ENCODE measurements at places on chromosomes 6 and 20. TPM values are rescaled to one million over a fixed set of nuclear protein-coding genes. Genes with fewer than 3 reads are reported as not detected.

DNA sequence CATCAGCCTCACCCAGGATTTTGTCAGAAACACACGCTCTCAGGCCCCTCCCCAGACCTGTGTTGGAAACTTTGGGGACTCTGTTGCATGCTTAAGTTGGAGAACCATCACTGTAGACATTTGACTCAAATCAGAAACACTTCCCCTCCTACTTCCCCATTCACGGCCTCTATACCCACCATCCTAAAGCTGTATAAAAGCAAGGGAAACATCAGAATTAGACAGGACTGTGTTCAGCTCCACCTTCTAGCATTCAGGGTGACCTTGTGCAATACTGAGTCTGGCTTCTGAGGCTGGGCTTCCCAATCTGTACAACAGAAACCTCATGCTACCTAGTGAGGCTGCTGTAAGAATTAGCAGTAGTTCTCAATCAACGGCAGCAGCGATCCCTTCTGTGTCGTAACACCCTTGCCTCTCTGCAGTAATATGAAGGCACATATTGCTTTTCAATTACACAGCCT lies 252.3 kb downstream of the LY86 start:
- no peak for DNase-seq
- H3K27me3 ChIP-seq = peaks cover 7% of the 10 kb centered on the region
- H3K4me3 ChIP-seq = no peak overlapping the region
- no peaks in the 10 kb centered on the region for H3K36me3 ChIP-seq

- H3K4me1 ChIP-seq = no peaks in the 10 kb centered on the region
- no peaks in the 10 kb centered on the region for H3K36me3 ChIP-seq
- no peak overlapping the region for H3K4me3 ChIP-seq
Observed at GRCh38 chr20:19288061-19288460, 75.6 kb downstream of the SLC24A3 start.

DNA sequence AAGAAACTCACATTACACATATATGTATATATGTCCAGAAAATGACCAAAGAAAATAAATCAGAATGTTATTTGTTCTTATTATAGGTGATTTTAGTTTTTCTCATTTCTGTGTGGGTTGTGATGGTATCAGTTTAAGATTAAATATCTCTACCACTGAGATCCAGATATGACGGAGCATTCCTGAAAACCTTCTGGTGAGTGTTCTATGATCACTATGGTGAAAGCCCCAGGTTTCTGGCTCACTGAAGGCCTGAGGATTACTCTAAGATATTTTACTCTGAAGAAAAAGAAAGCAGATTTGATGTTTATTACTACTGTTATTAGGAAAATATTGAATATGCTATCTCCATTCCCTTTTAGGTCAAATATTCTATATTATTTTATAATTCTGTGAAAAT lies 62.8 kb upstream of the L3MBTL3 start:
- H3K4me1 ChIP-seq = no peaks in the 10 kb centered on the region
- DNase-seq = no peak
- H3K27me3 ChIP-seq = no peaks in the 10 kb centered on the region
- H3K27ac ChIP-seq = no peak overlapping the region

GRCh38 chr6:168226061-168226752 lies 93.4 kb downstream of the DACT2 start:
- no peak overlapping the region for H3K4me3 ChIP-seq
- H3K36me3 ChIP-seq = no peaks in the 10 kb centered on the region
- H3K27ac ChIP-seq = no peak overlapping the region
- no peak for DNase-seq
- H3K27me3 ChIP-seq = peaks cover 10% of the 10 kb centered on the region
- no peaks in the 10 kb centered on the region for H3K4me1 ChIP-seq

DNA sequence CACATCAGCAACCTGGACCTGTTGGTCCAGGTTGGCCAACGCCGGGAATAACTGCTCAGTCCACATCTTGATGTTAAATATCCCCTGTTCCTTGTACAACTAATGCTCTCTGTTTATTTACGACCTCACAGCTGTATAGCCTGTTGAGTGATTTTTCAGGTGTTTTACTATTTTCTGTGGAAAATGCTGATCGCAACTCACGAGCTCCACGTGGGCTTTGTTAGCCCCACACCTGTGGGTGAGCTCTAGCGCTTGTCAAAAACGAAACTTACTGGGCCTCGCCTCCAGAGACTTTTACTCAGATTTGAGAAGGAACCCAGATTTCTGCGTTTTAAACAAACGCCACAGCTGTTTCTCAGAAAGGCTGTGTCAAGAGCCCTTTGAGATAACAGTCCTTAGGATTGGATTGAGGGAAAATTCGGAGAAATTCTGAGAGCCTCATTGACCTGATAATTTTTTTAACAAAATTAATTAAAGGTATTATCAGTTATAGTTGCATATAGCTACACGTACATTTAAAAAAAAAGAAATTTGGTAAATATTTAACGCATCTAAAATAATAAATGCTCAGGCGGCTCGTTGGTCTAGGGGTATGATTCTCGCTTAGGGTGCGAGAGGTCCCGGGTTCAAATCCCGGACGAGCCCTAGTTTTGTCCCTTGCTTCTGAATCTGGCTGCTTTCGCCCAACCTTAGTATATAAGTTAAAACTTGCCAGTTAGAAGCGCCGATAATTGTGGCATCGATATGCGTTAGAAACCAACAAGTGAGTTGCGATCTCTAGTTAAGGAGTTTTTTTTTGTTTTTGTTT lies 16.7 kb downstream of the HMGN4 start:
- no peak overlapping the region for H3K27ac ChIP-seq
- peak; percentile 76 for DNase-seq
- H3K36me3 ChIP-seq = no peaks in the 10 kb centered on the region

- no peaks in the 10 kb centered on the region for H3K27me3 ChIP-seq
- H3K4me1 ChIP-seq = no peaks in the 10 kb centered on the region
- no peak for DNase-seq
- H3K27ac ChIP-seq = no peak overlapping the region
- H3K4me3 ChIP-seq = no peak overlapping the region
Observed at GRCh38 chr6:74805916-74806696, 399.7 kb downstream of the COL12A1 start.

DNA sequence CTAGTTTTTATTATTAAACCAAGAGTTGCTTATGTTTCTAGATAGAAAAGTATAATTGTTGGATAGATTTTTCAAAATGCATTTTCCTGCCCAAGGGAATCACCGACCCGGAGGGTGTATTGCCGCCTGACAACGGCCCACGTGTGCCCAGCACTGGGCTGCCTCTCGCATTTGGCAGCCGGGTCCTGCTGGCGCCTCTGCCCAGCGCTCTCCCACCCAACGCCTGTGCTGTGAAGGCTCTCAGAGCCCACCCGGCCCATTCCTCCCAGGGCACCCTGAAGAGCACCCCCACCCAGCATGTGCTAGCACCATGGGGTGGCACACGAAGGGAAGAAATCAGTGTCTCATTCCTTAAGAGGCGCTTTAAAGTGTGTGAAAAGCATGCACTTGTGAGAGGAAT lies 88.3 kb upstream of the AFDN start:
- no peak overlapping the region for H3K27ac ChIP-seq
- H3K27me3 ChIP-seq = no peaks in the 10 kb centered on the region
- H3K4me1 ChIP-seq = peaks cover 5% of the 10 kb centered on the region
- H3K4me3 ChIP-seq = no peak overlapping the region

C6orf15 gene
- not detected for total RNA-seq

- H3K4me3 ChIP-seq = no peak overlapping the region
- peaks cover 42% of the 10 kb centered on the region for H3K4me1 ChIP-seq
- DNase-seq = no peak
- no peaks in the 10 kb centered on the region for H3K36me3 ChIP-seq
- no peaks in the 10 kb centered on the region for H3K27me3 ChIP-seq
- no peak overlapping the region for H3K27ac ChIP-seq
Observed at GRCh38 chr6:107655245-107655644, 165.3 kb downstream of the SOBP start.

- no peaks in the 10 kb centered on the region for H3K36me3 ChIP-seq
- no peak overlapping the region for H3K4me3 ChIP-seq
- no peaks in the 10 kb centered on the region for H3K27me3 ChIP-seq
- H3K27ac ChIP-seq = no peak overlapping the region
Observed at GRCh38 chr6:140285471-140285870, 911.0 kb upstream of the CITED2 start.

- no peak overlapping the region for H3K27ac ChIP-seq
- no peaks in the 10 kb centered on the region for H3K4me1 ChIP-seq
- H3K36me3 ChIP-seq = no peaks in the 10 kb centered on the region
- DNase-seq = no peak
Observed at GRCh38 chr6:164283574-164283973, 869.1 kb downstream of the QKI start.

ULBP2 gene
- 12.2 TPM for total RNA-seq

- no peak overlapping the region for H3K4me3 ChIP-seq
- H3K36me3 ChIP-seq = peaks cover 27% of the 10 kb centered on the region
- DNase-seq = no peak
- H3K4me1 ChIP-seq = no peaks in the 10 kb centered on the region
- H3K27me3 ChIP-seq = no peaks in the 10 kb centered on the region
Observed at GRCh38 chr6:132499757-132500156, 13.2 kb downstream of the STX7 start.

DNA sequence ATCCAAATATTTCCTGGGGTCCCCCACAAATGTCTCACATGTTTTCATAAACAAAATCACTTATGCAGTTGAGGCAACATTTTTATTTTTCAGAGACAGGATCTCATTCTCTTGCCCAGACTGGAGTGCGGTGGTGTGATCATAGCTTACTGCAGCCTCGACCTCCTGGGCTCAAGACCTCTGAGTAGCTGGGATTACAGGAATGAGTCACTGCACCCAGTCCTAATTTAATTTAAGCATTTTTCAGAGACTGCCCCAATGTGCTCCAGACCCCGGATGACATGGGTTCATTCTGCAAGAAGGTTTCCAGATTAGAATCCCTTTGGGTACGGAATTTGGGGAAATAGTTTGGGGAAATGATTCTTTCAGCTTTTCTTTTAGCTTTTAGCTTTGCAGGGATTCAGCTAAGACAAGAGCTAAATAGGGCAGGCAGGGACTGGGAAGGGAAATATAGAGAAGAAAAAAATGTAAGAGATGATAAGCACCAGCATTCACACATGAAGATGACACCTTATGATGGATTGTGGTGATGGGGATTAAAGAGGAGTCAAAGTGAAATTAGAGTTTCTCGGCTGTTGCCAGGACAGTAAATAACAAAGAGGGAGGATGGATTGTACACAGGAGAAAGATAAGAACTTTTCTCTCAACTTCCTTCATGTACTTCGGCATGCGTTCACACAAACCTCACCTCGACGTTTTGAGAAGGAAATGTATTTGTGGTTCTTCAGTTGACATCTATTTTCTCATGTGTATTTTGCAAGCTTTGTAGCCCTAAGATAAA lies 169.4 kb upstream of the TAB2 start:
- no peaks in the 10 kb centered on the region for H3K36me3 ChIP-seq
- H3K4me3 ChIP-seq = no peak overlapping the region
- no peaks in the 10 kb centered on the region for H3K27me3 ChIP-seq

C20orf144 gene
- not detected for total RNA-seq

DNA sequence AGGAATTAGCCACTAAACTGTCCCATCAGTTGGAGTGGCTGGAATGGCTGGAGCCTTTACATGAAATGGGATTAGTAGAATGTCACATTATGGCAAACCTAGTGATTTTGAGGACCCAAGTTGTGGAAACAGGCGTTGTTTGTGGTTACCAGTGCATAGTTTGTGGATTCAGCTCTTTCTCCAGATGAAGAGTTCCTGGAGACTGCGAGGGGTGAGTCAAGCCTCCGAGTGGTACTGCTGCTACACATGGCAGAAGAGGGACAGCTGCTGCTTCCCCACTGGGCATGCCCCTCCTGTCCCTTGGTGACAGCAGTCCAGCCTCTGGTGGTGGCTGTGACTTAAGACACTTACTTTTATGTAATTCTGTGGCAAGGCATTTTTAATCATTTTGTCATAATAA lies 94.2 kb upstream of the SCP2D1 start:
- no peak for DNase-seq
- no peaks in the 10 kb centered on the region for H3K4me1 ChIP-seq
- no peak overlapping the region for H3K27ac ChIP-seq

- H3K4me3 ChIP-seq = no peak overlapping the region
- no peaks in the 10 kb centered on the region for H3K4me1 ChIP-seq
- H3K27ac ChIP-seq = no peak overlapping the region
- H3K36me3 ChIP-seq = no peaks in the 10 kb centered on the region
Observed at GRCh38 chr6:168888102-168888501, 365.5 kb downstream of the THBS2 start.

- H3K4me1 ChIP-seq = no peaks in the 10 kb centered on the region
- peak; percentile 1 for DNase-seq
- no peak overlapping the region for H3K4me3 ChIP-seq
- H3K36me3 ChIP-seq = no peaks in the 10 kb centered on the region
Observed at GRCh38 chr20:14142171-14142570, 146.9 kb downstream of the MACROD2 start.

SLC44A4 gene
- not detected for total RNA-seq

GMPR gene
- total RNA-seq = 21.3 TPM

Data from SJSA1 (cell line).